Activated CD4-positive, CD25-positive, alpha-beta regulatory T cell treated with anti-CD3 and anti-CD28 coated beads, Interleukin-2, amount 50 U/mL, for 72 hours (primary cell): ENCODE measurements at places on chromosomes 11 and 22.

DNA sequence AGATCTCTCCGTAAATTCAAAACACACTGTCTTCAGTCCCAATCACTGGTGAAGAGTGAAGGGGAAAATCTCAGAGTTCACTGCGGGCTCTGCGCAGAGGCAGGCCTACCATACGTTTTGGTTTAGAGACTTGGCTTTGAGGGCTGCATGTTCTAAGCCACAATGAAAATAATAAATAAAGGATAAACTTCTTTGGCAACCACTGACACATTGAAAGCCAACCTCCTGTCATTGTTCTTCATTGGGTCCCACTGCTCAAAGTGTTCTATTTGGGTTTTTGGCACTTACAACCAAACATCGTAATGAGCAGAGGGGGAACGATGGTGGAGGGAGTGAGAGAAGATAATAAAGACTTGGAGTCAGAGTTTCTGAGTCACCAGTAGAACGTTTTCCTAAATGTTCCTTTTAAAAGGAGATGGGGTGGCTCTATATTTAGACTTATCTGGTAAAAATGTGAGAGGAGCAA lies 472.9 kb downstream of the SOX6 start:
- DNase-seq: no peak

- DNase-seq: no peak
These were observed 11.8 kb downstream of the SYTL2 start for GRCh38 chr11:85799142-85799541.

DNA sequence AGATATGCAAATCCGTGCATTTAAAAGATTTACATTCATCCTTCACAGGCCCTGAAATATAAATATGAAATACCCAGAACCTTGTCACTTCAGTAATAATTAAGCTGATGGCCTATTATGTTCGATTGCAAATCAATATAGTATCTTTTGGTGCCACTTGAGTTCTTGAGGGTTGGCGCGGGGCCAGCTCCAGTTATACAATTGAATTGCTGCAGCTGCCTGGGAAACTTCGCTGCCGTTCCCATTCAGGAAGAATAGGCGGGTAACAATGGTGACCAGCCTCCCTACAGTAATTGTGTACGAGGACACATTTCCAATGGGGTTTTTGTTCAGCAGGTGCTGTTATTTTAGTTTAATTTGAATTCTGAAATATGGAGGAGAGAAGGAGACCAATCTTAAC lies 451.2 kb downstream of the INSC start:
- no peak for DNase-seq

- no peak for DNase-seq
These were observed 61.3 kb upstream of the ANO1 start for GRCh38 chr11:70016666-70017367.

GRCh38 chr11:109018639-109019038 lies 353.8 kb downstream of the DDX10 start:
- DNase-seq: no peak

GRCh38 chr11:35725885-35726284 lies 63.3 kb downstream of the TRIM44 start:
- no peak for DNase-seq

GRCh38 chr11:120564573-120565311 lies 53.2 kb downstream of the GRIK4 start:
- peak; percentile 40 for DNase-seq

DNA sequence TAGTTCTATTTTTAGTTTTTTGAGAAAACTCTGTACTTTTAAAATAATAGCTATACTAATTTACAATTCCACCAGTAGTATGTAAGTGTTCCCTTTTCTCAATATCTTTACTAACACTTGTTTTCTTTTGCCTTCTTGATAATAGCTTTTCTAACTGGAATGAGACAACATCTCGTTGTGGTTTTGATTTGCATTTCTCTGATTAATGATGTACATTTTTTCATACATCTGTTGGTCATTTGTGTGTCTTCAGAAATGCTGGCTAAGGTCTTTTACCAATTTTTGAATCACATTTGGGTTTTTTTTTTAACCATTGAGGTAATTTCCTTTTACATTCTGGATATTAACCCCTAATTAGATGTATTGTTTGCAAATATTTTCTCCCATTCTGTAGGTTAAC lies 258.9 kb downstream of the DYNC2H1 start:
- no peak for DNase-seq
